Left ventricle myocardium superior (tissue), 1 donor: ENCODE measurements at places on chromosomes 3 and 15. TPM values are rescaled to one million over a fixed set of nuclear protein-coding genes. Genes with fewer than 3 reads are reported as not detected.

The TGM5 gene
- total RNA-seq, result not detected

The ARGFX gene
- not detected for total RNA-seq

The SLC22A14 gene
- total RNA-seq, result not detected

The KNG1 gene
- total RNA-seq, result 0.37 TPM

The PPP1R14D gene
- total RNA-seq, result not detected

The STRIT1 gene
- 0.79 TPM for total RNA-seq

The OR5K2 gene
- not detected for total RNA-seq

The WNT7A gene
- total RNA-seq, result not detected

- peak; percentile 44 for DNase-seq
Observed at GRCh38 chr3:100709842-100710260, 557 bp downstream of the TFG start.

DNA sequence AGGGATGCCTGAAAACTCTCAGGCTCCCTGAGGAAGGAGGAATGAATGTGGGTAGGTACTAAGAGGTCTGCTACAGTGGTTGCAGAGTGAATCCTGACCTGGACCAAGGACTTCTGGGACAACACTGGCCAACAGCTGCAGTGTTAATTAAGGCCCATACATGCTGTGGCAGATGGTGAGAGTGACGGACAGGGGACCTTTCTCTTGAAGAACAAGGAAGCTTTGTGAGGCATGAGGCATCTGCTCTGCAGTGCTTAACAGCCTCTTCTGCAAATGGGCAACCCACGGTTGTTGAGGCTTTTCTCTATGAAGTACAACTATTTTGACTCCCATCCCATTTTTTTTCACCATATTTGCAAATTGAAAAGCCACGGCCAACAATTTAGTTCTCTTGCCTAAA, 26.6 kb upstream of the ACAN start:
- no peak for DNase-seq

DNA sequence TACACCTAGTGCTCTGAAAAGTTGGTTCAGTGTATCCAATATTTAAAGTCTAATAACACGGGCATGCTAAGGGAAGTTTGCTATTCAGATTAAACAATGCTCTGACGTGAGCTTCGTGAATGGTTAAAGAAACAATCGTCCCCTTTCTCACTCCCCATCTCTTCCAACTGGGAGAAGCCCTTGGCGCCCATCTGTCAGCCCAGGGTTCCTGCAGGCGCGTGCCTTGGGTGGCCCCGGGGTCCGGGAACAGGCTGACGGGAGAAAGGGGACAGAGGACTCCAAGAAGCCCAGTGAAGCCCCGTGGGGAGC, 413 bp downstream of the SEC22C start:
- DNase-seq, result no peak

DNA sequence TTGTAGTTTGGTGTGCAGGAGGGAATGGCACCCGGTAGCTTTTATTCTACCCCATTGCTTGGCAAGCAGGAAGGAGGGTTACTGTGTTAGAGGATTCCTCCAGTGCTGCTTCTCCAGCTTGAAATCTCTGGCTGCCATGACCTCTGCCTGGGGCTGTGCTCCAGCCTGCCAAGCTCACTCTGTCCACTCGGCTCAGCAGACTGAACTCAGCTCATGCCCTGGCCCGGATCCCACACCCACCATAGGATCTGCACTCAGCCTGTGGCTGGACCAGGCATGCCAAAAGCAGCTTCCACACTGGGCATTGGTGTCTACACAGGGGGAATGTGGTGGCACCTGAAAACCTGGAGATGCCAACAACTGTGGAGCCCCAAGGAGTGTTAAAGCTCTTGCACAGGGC, 26.3 kb downstream of the CLDN16 start:
- DNase-seq, result peak; percentile 50

DNA sequence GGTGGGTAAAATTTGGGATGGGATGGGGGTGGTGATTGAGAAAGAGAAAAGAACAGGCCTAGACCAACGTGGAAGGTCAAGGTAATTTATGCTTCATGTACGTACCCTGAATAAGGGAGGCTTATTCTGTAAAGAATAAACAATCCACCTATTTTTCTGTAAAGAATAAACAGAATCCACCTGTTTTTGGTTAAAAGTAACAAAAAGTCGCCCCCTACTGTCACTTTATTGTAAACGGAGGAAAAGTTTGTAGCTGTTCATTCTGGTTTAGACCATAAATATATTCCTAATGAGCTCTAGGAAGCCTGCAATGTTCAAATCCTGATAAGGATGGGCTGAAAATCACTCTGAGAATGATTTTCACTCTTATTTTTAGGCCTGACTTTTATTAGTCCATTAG, 23.5 kb upstream of the SQOR start:
- no peak for DNase-seq

DNA sequence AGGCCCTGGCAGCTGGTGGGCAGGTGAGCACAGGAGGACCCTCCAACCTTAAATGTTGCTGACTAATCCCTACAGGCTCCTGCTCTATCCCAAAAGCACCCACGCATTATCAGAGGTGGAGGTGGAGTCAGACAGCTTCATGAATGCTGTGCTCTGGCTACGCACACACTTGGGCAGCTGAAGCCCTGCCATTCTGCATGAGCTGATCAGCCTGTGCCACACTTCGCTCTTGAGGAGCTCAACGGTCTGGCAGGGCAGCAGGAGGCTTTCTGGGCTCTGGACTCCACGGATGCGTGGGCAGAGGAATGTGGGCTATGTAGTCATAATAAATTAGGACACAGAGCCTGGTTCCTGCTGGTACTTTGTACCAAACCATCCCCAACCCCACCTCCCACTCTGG, 6.1 kb downstream of the MST1 start:
- DNase-seq, result no peak

DNA sequence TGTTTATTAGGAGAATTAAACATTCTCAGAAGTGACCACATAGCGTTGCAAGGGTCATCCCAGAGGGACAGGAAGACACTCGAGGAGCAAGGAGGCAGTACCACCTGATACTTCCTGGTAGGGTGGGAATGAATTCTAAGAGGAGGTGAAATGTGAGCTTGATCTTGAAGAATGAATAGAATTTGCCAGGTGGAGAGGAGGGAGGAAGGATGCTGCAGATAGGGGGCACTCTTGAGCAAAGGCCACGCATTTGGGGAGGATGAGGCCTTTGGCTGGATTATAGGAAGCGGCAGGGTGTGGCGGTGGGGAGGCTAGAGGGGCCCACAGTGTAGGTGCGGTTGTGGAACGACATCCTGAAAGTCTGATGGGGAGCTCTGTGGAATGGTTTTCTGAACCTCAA, 33.5 kb downstream of the CHCHD6 start:
- DNase-seq, result no peak

GRCh38 chr3:32443478-32443877, 51.8 kb downstream of the CMTM7 start:
- DNase-seq, result no peak

GRCh38 chr3:185726254-185726967, 98.4 kb downstream of the IGF2BP2 start:
- DNase-seq, result no peak

GRCh38 chr3:101850246-101851051, 1.1 kb downstream of the NFKBIZ start:
- no peak for DNase-seq

DNA sequence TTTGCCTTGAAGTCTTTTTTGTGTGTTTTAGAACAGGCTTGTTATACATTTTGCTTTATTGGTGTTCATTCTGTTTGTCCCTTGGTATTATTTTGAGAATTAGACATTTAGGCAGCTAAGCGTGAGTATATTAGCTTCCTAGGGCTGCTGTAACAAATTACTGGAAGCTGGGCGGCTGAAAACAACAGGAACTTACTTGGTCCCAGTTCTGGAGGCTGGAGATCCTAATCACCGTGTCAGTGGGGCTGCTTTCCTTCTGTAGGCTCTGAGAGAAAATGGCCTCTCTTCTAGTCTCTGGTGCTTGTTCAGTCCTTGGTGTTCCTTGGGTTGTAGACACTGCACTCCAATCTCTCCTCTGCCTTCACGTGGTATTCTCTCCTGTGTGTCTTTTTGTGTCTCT, 142.3 kb downstream of the KLHL25 start:
- DNase-seq, result no peak

GRCh38 chr3:102353805-102354204, 81.0 kb upstream of the ZPLD1 start:
- no peak for DNase-seq

GRCh38 chr3:64551697-64552096, 136.1 kb downstream of the ADAMTS9 start:
- DNase-seq, result no peak

GRCh38 chr3:80677796-80678195, 910.0 kb upstream of the ROBO1 start:
- no peak for DNase-seq

DNA sequence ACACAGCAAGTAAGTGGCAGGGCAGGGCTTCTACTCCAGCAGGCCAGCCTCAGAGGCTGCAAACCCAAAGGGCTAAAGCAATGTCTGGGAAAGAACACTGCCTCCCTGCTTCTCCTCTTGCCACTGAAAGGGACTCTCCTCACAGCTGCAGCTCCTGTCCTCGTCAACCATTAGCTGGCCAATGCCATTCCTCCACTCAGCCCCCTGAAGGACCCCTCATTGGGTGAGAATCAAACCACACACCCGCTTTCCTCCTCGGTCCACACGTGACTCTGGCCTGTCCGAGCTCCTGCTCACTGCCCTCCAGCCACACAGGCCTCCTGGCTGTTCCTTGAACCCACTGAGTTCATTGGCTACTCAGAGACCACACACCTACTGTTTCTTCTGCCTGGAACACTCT, 253.7 kb upstream of the TLE3 start:
- no peak for DNase-seq

DNA sequence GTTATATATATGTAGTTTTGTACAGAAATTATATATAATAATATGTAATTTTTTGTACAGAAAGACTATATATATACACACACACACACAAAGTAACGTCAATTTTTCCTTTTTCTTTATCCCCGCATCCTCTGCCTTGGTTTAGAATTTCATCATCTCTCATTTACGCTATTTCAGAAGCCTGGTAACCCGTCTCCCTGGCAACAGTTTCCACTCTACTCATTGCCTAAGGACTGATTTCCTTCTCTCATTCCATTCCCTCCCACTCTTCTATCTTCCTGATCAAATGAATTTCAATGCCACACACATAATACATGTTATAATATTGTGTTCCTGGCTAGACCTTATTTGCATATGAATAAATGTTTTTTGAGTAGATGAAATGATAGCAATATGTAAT, 47.8 kb upstream of the NDN start:
- DNase-seq, result no peak

DNA sequence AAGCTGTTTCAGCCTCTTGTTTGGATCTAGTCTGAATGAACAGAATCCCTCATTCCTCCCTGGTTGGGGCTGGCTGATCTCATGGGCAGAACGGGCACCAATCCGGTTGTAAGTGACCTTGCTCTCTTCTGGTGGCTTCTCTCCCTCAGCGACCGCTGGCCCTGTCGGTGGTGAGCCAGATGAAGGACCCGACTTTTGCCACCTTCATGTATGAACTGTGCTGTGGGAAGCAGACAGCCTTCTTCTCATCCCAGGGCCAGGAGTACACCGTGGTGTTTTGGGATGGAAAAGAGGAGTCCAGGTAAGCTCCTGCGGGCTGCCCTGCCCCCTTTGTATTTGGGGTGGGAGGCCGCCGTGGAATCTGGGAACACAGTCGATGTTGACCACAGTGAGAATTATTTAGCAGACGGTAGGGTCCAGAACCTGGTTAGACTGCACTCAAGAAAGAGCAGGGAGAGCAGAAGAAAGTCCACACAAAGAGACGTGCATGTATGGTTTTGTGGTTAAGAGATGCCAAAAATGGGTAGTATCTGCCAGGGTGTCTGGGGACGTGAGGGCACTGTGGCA, 138.8 kb downstream of the LRRK1 start:
- no peak for DNase-seq

GRCh38 chr3:57085211-57085610, 24.7 kb downstream of the SPATA12 start:
- DNase-seq, result no peak

DNA sequence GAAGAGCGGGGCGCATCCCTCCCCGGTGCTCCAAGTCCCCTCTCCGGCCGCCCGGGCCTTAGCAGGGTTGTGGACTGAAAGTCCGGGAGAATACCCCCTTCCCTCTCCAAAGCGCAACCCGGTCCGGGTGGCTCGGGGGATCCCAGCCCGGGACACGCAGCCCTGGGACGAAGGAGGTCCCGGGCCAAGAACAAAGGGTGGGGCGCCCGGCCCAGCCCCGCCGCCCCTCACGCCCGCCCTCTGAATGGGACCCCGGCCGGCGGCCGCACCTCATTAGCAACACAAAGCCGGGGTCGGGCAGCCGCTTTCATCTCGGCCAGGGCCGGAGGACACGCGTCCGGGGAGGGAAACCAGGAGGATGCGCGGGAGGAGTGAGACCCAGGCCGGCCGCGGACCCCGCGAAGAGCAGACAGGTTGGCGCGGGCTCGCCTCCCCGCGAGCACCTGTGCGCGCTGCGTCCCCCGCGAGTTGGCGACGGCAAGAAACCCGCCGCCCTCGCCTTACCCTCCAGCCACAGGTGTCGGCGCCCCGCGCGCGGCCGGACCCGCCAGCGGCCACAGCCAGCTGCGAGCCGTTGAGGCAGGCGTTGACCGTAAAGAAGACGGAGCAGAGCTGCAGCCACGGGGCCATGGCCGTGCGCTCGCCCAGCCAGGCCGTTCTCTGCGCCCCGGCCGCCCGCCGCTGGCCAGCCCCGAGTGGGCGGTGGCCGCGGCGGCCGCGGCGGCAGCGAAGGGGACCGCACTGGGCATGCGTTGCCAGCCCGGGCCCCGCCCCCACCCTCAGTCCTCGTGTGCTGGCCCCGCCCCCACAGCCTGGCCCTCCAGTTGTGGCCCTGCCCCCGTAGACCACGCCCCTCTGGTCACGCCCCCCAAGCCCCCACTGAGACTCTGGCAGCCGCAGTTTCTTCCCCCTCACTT, at the start of gene IL17RD:
TSS of gene IL17RD (minus strand) at position 697 of the 917 bp plus-strand sequence. CDS start at position 630, 67 bp downstream.
- peak; percentile 90 for DNase-seq

DNA sequence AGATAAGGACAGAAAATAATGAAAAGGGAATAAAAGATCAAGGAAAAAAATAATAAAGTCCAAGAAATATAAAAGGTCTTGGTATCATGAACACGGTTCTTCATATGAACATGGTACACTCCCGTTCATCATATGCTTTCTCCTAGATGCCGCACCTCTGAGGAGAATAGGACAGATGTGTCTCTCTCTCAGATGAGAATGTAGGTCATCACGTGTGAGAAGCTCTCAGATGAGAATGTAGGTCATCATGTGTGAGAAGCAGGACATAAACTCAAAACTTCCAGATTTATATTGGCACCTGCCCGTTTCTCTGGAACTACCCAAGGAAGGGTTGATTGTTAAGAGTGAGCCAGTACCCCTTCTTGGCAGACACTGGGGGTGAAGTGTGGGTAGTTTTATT, 29.9 kb upstream of the IQCF6 start:
- no peak for DNase-seq

GRCh38 chr3:46895204-46895660, 17.7 kb downstream of the PTH1R start:
- DNase-seq, result peak; percentile 93
